ENCODE measurements at places on chromosomes 5 and 9. TPM values are rescaled to one million over a fixed set of nuclear protein-coding genes. Genes with fewer than 3 reads are reported as not detected.

Gene PDZD2
- total RNA-seq, result 18.0 TPM

Gene SEC61B
- 111 TPM for total RNA-seq

Gene CDKN2B-AS1
- 1.2 TPM for total RNA-seq

Gene SNCAIP
- total RNA-seq, result 9.7 TPM

Gene DNAH5
- total RNA-seq, result 0.57 TPM

Gene ARID3C
- not detected for total RNA-seq

Gene C1QTNF3
- total RNA-seq, result 38.8 TPM

Gene IL13
- not detected for total RNA-seq

Gene KCNV2
- not detected for total RNA-seq

Gene C5orf52
- total RNA-seq, result not detected

Gene BRD9
- total RNA-seq, result 39.7 TPM

- DNase-seq, result no peak
These were observed 33.1 kb downstream of the FABP6 start for GRCh38 chr5:160262151-160263074.

- DNase-seq, result no peak
These were observed 346.4 kb upstream of the FAM174A start for GRCh38 chr5:100188778-100189177.

DNA sequence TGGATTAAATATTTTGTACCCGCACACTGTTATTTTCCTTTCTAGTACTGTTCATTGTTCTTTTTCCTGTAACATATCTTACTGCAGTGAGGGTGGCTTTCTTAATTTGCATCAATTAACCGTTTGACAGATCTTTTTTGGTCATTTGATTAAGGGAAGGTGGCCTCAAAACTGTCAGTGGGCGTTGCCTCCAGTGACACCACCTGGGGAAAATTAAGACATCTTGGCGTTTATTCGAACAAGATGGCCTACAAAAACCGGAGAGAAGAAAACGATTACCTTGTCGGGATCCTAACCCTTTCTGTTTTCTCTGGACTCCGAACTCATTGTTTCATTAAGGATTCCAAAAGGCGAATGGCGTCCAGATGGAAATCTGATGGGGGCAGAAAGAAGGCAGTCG lies 2.0 kb downstream of the BASP1 start:
- DNase-seq, result no peak

- DNase-seq, result no peak
These were observed 76.4 kb downstream of the EHMT1 start for GRCh38 chr9:137694962-137695875.

DNA sequence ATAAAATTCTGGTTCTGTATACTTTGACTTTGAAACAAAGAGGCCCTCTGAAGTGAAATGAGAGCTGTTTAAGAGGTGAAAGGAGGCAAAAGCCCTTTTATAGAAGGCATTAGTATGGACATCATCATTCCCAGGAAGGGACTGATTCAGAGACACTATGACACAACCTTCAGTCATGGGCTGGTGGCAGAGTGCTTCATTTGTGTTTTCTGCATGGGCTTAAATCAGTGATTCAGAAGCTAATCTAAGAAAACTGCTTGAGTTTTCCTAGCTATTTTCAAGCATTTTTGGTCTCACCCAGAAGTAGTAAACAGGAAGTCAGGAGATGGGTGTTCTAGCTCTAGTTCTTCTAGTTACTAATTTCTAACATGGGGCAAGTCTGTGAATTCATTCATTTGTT lies 288.9 kb downstream of the TRPM3 start:
- no peak for DNase-seq

DNA sequence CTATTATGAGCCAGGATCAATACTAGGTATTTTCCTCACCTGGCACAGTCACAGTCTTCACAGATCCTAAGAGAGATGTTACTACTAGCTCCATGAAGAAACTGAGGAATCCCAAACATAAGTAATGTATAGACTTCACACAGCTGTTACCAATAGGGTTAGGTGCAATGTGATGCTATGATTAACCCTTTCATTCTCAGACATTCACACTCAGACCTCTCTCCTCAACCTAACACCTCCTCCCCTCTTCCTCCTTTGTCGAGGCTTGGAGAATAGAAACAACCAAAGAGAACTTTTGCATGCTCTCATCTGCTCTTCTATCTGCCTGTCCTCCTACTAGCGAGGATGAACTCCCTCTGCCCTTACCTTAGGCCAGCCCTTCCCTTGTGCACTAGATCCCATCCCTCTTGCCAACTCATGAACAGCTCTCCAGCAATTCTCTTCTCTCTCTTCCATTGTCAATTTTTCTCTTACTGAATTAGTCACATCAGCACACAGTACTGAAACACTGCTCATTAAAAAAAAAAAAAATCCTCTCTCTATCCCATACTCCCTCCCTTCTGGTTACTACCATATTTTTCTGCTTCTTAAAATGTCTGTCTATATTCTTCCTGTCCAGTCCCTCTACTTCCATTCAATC lies 47.7 kb downstream of the MAPKAP1 start:
- DNase-seq, result no peak

DNA sequence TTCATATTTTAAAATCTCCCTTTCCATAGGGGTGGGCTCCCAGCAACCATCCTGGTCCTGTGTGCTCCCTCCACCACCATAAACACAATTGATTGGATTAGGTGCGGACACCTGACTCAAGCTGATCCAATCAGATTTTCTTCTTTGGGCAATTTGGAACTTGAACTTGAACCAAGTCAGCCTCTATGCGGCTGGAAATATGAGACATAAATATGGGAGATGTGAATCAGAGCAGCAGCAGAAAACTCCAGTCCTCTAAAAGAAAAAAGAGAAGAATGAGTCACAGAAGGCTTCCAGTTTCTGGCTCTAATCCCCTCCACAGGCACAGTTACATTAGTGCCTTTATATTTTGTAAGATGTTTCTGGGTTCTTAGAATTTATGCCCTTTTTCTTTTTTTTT lies 306.6 kb downstream of the MLLT3 start:
- no peak for DNase-seq

DNA sequence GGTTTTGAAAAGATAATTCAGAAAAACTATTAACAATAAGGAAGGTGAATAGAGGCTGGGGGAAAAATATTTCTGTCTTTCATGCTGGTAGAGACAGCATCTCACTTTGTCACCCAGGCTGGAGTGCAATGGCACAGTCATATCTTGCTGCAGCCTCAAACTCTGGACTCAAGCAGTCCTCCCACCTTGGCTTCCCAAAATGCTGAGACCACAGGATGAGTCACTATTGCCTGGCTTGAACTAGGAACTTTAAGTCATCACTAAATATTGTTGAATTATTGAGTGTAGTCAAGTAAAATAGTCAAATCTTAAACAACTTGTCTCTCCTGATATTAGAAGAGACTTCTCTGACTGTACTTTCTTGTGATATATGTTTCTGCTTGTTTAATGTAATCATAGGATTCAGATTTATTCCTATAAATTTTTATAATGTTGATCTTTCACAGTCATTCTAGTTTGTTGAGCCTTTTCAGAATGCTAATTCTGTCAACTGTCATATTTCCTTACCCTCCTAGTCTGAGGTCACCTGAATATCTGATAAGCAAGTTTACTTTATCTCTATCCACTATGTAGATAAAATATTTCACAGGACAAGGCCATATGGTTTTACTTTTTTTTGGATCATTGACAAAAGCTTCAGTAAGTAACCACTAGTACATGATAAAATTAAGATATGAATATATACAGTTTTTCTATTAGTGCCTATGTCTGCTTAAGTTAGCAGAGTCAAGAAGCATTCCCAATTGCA lies 1696.5 kb downstream of the MAT2B start:
- DNase-seq, result no peak

- no peak for DNase-seq
These were observed 671 bp downstream of the LRRC26 start for GRCh38 chr9:137168904-137169856.

DNA sequence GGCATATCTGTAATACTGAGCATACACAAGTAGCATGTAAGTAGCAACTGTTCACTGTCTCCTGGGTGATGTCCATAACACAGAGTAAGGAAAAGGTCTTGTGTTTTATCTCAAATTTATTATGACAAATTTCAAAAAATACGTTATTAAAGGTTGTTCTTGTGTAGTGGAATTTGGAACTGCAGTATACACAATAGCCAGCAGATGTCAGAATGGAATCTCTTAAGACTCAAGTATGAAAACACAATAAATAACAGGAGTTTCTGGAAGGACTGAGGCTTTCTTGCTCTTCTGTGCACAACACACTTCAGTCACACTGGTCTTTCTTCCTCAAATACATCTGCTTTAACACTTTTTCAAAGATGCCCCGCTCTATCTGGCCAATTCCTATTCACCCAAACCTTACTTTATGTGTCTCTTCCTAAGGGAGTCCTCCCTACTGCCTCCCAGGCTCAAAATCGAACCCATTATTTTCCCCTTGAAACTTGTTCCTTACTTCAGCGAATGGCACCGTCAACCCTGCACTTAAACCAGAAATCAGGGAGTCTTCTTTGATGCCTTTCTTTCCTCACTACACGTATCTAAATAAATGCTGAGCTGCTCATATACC lies 6.5 kb upstream of the FBXO10 start:
- DNase-seq, result no peak

DNA sequence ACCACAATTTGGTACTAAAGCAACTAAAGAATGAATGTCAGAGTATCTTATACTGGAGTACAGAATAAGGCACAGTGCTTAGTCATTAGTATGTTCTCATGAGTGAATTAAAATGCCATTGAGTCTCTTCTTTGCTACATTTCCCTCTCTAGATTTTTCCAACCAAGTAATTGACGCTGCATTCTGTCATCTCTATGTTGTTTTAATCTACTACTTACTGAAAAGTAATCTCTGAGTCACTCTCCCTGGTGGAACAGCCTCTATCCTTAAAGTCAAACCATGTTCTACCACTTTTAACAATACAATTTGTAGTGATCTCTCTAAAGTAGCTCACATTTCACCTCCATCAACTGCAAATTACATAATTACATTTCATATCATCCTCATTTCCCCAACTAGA lies 495.1 kb downstream of the CDH18 start:
- DNase-seq, result no peak

All from aorta (tissue), 5 donors.